ENCODE measurements at places on chromosomes 16 and 17. TPM values are rescaled to one million over a fixed set of nuclear protein-coding genes. Genes with fewer than 3 reads are reported as not detected.

Gene SLC16A6
- 1.0 TPM for total RNA-seq

Gene PLCG2
- total RNA-seq: 10.4 TPM

Gene CDH11
- 1.5 TPM for total RNA-seq

GRCh38 chr17:19021622-19022083, 17.1 kb upstream of the FAM83G start:
- no peak for DNase-seq

- DNase-seq: no peak
Measured at GRCh38 chr17:37844158-37844976, 79.8 kb upstream of the TBC1D3K start.

DNA sequence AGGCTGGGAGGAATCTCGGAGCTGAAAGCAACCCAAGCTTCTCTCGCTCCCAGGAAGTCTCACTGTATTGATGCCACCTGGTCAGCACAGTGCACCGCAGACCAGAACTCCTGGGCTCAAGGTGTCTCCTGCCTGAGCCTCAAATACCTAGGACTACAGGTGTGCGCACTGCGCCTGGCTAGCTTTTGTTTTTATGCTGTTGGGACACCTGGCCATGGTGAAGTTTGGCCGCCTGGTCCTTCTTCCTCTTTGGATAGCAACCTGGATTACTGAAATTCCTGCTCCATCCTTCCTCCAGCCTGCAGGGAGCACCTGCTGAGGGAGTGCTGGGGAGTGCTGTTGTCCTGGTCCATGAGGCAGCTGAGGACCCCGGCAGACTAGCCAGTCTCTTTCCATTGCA, 56.6 kb downstream of the COTL1 start:
- no peak for DNase-seq

DNA sequence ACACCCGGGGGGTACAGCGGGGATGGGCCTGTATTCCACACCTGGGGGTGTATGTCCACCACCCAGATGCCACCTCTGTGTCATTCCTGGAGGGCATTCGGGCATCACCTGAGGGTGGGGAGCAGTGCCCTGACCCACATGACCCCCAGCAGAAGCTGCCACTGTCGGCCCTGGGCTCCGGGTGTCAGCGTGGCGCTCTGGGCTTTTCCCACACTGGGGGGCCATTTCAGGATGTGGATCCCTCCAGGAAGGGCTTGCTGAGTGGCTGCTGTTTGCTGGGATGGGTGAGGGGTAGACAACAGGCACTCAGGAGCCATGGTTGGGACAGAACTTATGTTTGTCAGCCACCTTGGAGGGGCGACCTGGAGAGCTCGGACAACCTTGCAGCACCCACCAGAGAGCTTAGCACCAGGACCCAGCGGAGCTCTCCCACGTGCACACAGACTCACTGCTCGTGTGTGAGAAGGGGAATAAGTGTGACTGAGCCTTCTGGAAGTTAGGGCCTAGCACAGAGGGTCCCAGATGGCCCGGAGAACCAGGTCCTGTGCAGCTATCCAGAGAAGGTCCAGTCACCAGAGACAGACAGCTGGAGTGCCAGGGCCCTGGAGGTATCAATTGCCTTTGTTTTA, 102.7 kb downstream of the METRNL start:
- no peak for DNase-seq

- DNase-seq: no peak
Measured at GRCh38 chr17:39026980-39027451, 59.8 kb upstream of the FBXO47 start.

GRCh38 chr16:64094181-64094965, 1027.5 kb downstream of the CDH11 start:
- DNase-seq: no peak

GRCh38 chr17:11608396-11608795, 10.1 kb downstream of the DNAH9 start:
- no peak for DNase-seq

- DNase-seq: no peak
Measured at GRCh38 chr16:49055824-49056545, 225.7 kb downstream of the CBLN1 start.
